ENCODE measurements at places on chromosomes 2 and 18.

DNA sequence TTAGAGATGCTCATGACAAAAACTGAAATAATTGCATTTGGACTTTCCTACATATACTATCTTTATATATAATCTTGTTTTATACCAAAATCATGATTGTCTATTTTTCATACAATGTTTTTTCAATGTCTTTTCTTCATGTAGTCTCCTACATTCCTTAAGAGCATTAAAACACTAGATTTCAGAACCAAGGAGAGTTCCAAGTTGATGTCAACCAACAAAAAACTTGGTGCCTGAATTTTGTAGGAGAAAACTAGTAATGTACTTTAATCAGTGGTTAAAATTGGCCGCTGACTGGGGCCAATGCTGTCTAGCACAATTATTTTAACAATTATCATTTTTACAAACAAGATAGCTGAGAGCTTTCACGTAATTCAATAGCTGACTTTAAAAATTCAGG lies 678.8 kb downstream of the DCC start:
- no peak for DNase-seq

GRCh38 chr2:64000630-64001381 lies 18.4 kb downstream of the VPS54 start:
- no peak for DNase-seq

GRCh38 chr2:219426068-219426443 lies 7.9 kb downstream of the DES start:
- DNase-seq = no peak

DNA sequence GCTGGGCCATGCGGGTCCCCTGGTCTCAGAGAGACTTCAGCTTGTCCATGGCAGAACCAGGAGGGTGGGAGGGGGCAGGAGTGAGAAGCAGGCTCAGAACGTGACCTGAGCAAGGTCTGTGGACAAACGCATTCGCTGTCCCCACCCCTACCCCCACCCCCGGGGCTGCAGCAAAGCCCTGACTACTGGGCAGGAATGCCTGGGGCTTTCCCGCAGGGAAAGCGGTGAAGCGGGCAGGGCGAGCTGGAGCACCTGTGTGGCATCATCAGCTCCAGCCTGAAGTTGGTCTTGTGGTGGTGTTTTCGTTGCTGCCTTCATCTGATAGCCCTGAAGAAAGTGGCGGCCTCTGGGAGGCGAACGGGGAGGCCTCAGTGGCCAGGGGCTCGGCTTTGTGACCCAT lies 26.1 kb upstream of the ALKAL2 start:
- DNase-seq = no peak

DNA sequence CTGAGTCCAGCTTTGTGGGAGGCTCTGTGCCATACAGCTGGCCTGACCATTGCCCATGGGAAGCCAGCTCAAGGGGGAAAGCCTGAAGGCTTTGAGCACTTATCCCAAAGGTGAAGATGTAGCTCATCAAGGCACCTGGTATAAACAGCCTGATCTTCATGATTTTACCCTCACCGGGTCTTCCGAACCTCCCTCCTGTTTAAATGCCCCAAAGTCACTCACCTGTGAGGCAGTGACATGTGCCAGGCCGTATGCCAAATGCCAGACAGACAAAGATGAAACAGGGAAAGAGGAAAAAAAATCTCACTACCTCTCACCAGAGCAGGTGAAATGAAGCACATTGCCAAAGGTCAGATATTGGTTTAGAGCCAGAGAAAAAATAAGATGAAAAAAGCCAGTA lies 62.8 kb upstream of the ITSN2 start:
- no peak for DNase-seq

DNA sequence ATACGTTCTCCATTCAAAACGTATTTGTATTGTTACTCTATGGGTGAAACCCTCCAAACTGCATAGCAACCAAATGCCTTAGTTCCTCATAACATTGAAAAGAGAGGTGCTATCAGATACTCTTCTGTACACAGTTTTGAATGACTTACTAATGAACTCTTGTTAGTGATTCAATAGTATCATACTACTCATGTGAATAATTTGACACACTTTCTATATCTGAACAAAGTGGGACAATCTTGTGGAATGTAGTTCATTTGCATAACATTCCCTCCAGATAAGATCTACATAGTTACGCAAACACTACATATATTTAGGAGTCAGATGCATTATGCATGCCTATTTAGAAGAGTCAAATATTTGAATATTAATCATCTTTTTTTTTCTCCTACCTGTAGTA lies 232.0 kb upstream of the NRXN1 start:
- no peak for DNase-seq

DNA sequence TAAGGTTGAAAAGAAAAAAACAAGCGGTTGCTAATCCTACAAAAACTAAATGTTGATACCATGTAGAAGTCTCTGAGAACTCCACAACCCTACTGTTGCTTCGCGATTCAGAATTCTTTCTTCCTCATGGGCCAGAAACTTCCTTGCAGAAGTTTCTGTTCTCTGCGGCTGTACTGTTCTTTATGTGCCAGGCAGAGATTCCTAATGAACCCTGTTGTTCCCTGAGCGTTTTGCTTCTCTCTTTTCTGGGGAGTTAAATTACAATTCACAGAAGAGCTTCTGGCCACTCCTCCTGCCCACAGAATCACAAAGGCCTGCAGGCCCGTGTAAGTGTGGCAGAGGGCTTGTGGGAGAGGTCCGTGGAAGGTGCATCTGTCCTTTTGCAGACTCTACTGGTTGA lies 1.8 kb upstream of the THNSL2 start:
- no peak for DNase-seq

GRCh38 chr2:241895712-241896641 lies 26.4 kb downstream of the RTP5 start:
- no peak for DNase-seq

- DNase-seq = no peak
Measured at GRCh38 chr2:229714080-229714735, at the start of gene DNER. Gene DNER (minus strand): TSS chr2:229714555. CDS start chr2:229714423, 132 bp downstream.

GRCh38 chr18:31154181-31154580 lies 8.5 kb downstream of the DSC1 start:
- DNase-seq = no peak
